ENCODE measurements at places on chromosomes 2 and 18. TPM values are rescaled to one million over a fixed set of nuclear protein-coding genes. Genes with fewer than 3 reads are reported as not detected.
A peak's percentile ranks its signal among the peaks of the same experiment; 100 is the strongest.

DNA sequence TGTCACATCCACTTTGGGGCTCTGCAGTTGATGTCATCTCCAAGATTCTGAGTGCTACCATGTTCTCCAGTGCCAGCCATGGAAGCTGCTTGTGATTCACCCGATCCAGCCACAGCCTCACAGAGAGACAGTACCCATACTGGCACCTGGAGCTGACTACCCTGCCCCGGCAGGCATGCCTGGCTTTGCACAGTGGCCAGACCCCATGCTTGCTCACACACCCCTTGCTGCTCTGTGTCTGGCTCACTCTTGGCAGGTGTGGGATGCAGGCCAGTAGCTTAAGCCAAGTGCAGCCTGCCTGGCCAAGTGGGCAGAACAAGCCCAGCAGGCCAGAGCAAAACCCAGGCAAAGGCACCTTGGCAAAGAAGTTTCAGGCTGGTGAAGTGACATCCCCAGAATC lies 828.4 kb upstream of the VRK2 start:
- peak; percentile 71 for DNase-seq

- DNase-seq, result no peak
Observed at GRCh38 chr2:159546716-159547430, 69.5 kb downstream of the BAZ2B start.

- no peak for DNase-seq
Observed at GRCh38 chr2:118971245-118972122, 29.5 kb downstream of the MARCO start.

ZNF385B gene
- 0.99 TPM for total RNA-seq

DNA sequence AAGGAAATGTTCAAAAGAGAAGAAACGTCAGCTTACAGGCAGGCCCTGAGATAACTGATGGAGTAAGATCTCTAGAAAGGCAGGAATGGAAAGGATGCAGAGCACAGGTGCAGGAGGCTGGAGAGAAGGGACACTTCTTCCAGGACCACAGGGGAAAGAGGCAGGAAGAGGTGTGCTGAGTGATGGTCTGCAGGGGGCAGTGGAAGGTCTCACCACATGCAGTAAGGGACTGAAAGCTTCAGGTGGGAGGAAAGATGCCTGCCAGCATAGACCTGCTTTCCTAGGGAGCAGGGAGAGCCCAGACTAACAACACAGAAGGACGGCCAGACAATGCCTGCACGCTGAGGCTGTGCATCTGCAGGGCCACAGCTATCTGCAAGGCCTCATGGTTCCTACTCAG lies 156.8 kb downstream of the L3MBTL4 start:
- DNase-seq, result no peak

ITPRIPL1 gene
- total RNA-seq, result 3.8 TPM

SMARCAL1 gene
- 12.7 TPM for total RNA-seq

RNF152 gene
- total RNA-seq, result 10.5 TPM

DNA sequence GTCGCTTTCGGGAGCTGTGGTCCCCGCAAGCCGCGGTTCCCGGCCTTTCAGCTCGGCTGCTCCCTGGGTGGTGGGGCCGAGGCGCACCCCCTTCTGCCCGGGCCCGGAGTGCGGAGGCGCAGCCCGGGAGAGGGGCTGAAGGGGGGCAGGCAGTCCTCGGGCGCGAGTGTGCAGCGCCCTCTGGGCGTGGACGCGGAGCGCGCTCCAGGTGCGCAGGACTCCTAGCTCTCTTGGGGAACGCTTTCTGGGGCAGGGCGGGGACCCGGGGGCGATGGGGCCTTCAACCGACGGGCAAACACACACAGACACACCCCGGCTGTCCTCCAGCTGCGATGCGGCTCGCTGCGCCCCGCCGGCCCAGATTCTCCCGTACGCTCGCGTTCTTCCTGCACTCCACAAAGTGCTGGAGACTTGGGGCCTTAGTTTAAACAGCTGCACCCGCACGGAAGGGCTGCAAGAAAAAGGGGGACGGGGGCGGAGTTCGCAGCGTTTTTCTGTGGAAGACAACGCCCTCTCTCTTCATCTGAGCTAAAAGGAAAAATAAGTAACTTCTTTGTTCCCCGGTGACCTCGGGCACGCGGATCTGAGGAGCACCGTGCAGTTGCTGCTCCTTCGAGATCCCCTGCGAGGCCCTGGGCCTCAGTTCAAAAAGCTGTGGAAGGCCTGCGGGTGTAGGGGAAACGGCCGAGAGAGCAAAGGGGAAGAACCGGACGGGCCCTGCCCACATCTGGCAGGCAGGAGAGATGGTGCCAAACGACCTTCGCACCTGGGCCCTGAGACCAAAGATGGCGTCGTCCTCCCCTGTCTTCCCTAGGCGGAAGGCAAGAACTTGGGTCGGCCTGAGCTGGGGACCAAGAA lies 593 bp upstream of the SDC1 start:
- DNase-seq, result peak; percentile 36

DNA sequence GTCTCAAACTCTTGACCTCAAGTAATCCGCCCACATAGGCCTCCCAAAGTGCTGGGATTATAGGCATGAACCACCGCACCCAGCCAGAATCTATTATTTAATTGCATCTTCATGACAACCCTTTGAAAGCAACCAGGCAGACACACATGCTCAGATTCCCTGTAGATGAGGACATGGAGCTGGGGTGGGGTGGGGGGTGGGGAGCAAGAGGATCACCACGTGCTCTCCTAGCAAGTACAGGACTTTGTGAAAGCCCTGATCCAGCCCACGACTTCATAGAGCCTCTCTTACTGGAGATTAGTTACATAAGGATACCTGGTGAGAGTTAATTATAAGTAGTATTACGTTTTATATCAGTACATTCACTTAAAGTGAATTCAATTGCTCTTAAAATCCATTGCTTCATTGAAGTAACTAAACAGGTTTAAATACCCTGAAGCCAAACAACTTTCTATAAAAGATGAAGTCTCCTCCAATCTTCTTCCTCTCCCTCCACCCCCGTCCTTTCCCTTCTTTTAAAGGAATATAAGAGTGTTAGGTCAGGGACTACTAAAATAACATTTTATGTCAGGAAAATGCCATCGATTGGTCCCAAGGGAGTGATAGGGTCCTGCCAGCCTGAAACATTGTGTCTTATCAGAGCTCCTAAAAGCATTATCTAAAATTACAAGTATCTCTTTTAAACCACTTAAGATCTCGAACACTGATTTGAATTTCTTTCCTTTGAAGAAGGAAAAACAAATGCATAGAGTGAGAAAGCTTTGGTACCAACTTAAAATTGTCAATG lies 123.9 kb downstream of the EPHA4 start:
- no peak for DNase-seq

- no peak for DNase-seq
Observed at GRCh38 chr18:59536166-59536565, 161.1 kb downstream of the CCBE1 start.

GRCh38 chr18:35982409-35983114 lies 10.1 kb downstream of the RMP24 start:
- DNase-seq, result no peak

ACMSD gene
- total RNA-seq, result not detected

DNA sequence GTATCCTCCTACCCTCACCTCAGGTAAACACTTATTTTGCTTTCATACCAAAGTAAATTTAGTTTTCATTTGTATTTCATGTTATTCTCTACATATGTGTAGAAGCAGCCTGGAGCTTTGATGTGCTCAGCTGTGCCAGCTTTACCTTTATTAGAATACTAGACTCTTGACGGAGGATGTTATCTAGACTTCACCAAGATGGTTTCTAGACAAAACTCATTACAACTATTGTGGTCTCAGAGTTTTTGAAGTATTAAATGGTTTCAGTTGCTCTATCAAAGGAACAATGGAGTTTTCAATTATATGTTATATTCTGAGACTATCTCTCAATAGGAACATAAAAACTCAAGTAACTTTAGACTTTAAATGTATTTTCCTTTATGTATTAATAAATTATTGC lies 5.0 kb upstream of the IL18RAP start:
- DNase-seq, result no peak

DNA sequence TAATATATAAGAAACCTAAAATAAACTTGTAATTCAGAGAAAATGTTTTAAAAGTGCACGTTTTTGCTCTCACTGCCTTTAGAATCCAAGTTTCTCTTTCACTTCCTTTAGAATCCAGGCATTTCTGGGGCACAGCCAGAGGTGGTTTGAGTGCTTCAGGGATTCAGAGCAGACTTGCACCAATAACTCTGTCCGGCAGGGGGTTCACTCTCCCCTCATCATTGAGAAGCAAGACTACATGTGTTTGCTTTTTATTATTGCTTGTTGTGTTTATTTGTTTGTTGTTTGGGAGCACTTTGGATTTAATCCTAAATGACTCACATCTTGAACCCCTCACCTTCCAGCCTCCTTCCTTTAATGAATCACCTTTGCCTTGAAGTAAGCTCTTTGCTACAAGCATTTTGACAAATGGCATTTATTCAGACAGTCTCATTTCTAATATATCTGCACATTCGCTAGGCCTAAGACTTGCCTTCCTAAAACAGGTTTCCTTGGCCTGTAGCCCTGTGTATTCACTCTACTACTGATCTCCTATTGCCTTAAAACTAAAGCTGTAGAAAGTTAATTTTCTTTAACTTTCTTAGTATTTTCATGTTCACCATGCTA lies 233.5 kb upstream of the ATP5MC3 start:
- DNase-seq, result peak; percentile 69

CENPA gene
- 3.9 TPM for total RNA-seq

- DNase-seq, result no peak
Observed at GRCh38 chr2:20353241-20353992, 2.8 kb upstream of the PUM2 start.

DNA sequence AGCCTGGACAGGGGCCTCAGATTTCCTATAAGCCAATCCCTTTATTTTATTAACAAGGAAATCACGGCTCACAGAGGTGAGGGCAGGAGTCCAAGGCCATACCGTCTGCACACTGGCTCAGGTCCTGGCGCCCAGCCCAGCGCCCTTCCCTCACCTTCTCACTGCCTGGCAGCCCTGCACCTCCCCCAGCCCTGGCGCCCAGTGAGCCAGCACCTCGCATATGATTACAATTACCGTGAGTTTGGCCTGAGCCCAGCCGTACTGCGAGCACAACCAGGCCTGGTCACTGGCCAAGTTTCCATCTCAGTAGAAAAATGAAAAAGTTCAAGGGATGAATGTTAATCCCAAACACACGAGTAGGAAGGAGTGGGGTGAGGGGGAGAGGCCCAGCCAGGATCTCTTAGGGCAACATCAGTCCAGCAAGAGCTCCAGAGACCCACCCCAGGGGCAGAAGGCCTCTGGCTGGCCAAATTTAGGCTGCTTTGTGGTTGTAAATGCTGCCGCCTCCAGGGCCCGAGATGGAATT lies 68.4 kb downstream of the MCFD2 start:
- DNase-seq, result peak; percentile 93

DNA sequence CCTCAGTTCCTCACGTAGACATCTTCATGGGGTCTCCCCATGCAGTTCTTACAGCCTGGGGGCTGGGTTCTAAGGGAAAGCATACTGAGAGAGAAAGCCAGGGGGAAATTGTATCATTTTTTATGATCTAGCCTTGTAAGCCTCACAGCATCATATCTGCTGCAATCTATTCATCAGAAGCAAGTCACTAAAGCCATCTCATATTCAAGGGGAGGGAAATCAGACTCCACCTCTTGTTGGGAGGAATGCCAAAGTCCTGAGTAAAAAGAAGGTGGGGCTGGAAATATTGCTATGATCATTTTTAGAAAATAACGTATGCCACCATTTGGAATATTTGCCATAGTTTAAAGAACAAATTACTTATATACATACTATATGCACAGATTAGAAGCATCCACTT lies 304.6 kb downstream of the TXNL1 start:
- no peak for DNase-seq

CREG2 gene
- total RNA-seq, result not detected

DNA sequence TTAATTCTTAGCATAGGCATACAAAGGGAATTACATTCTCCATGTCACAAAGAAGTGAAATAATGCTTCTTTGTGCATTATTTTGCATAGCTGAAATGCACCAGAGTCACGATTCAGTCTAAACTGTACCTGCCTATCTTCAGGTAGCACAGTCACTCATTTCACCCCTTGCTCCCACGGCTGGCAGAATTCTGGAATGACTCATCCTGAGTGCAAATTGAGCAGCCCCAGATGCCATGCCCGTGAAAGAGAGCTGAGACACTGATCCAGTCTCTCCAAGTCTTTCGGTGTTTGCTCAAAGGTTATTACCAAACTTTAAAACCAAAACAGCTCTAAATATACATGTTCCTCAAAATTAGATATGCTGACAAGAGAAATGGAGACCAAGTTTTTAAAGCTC lies 168.3 kb upstream of the POU3F3 start:
- no peak for DNase-seq

GRCh38 chr2:131566371-131566770 lies 38.7 kb downstream of the CCDC74A start:
- DNase-seq, result no peak

PDE1A gene
- total RNA-seq, result 5.3 TPM

GRCh38 chr2:16293871-16294270 lies 353.5 kb downstream of the MYCN start:
- DNase-seq, result no peak

DNA sequence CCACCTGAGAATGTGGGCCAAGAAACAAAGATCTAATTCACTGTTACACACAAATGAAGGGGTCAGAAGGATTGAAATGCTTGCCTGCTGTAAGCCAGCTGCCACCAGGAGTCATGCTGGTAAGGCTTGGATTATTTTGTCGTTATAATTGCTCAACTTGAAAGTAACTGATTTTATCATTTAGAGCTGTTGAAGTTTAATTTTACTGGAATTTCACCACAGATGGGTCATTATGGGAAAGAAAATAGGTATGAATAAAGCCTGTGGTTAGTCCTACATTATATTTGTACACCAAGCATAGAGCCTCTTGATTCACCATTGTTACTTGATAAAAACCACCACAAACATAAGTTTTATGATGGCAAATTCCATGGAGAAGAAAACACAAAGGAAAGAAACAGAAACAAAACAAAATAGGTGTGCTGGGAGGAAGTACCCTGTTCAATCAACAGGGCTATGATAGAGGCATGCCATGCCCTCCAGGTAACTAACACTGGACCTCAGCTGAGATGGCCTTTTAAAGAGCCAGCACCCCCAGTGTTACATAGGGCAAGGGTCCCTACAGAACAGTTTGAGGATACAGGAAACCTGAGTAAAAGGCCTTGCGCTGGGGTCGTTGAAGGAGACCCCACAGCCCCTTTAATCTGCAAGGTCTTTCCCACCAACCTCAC lies 3.0 kb downstream of the CLEC4F start:
- DNase-seq, result no peak

DNA sequence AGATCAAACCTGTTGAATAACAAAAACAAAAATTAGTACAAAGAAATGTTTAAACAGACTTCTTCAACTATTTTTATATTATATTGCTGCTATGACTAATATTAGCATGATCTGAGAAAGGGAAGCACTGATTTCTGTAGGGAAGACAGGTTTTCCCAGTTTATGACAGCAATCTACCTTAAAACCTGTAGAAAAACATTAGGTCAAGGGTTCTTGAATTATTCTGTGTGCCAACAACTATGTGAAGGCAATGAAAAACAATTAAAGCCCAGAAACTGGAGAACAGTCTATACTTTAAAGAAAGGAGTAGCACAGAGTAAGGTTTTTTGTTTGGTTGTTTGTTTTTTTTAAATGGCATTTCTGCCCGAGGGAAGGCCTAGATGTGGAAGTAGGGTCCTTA lies 23.3 kb downstream of the PUM2 start:
- no peak for DNase-seq

- DNase-seq, result peak; percentile 71
Observed at GRCh38 chr18:77650799-77651385, 401.2 kb downstream of the GALR1 start.

GRCh38 chr2:5690718-5691220 lies 1.4 kb upstream of the SOX11 start:
- DNase-seq, result no peak

Measured in heart left ventricle (tissue), 16 donors.